HT-29 (cell line): ENCODE measurements at places on chromosomes 7 and 10. TPM values are rescaled to one million over a fixed set of nuclear protein-coding genes. Genes with fewer than 3 reads are reported as not detected.

DNA sequence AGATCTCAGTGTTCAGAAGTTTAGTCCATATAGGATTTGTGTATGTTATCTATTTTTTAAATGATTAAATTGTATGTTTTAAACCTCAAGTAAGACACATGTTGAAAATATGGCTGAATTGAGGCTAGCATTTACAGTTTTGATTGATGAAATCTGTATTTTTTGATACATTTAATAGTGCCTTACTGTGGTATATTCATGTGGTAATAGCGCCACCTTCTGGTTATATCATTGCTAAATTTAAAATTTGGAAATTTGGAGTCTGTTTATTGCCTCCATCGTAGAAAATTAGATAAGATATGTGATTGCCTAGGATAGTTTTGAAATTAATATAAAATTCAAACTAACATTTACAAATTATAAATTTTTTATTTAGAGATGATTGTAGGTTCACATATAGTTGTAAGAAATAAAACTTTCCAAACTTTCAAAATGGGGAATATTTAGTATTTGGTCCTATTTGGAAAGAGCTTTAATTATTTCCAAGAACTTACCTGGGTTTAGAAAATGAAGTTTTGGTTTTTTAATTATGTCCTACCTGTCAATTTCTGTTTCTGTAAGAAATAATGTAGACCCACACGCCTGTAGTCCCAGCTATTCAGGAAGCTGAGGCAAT is 19.1 kb upstream of the ARMS2 start:
- DNase-seq, result peak; percentile 72

- no peak for DNase-seq
Measured at GRCh38 chr10:122740640-122741039, 41.0 kb upstream of the C10orf120 start.

DNA sequence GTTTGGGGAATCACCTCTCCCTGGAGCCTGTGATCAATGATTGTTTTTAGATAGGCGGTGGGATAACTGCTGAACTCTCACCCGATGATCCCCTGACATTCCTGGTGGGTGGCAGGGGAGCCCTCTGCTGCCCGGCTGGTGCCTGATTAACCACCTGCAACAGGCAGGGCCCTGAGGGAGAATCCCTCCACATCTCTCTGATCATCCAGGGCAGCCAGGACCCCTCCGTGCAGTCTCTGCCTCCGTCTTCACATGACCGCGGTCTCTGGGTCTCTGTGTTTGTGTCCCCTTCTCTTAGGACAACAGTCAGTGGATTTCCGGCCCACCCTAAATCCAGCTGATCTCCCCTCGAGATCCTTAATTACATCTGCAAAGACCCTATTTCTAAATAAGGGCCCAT is 17.4 kb downstream of the CALML5 start:
- DNase-seq, result no peak

- peak; percentile 75 for DNase-seq
Measured at GRCh38 chr10:117005026-117005526, at the start of gene SHTN1. Gene SHTN1, minus strand, starts transcription at chr10:117005187. Its CDS starts 108 bp downstream, at chr10:117005079.

DNA sequence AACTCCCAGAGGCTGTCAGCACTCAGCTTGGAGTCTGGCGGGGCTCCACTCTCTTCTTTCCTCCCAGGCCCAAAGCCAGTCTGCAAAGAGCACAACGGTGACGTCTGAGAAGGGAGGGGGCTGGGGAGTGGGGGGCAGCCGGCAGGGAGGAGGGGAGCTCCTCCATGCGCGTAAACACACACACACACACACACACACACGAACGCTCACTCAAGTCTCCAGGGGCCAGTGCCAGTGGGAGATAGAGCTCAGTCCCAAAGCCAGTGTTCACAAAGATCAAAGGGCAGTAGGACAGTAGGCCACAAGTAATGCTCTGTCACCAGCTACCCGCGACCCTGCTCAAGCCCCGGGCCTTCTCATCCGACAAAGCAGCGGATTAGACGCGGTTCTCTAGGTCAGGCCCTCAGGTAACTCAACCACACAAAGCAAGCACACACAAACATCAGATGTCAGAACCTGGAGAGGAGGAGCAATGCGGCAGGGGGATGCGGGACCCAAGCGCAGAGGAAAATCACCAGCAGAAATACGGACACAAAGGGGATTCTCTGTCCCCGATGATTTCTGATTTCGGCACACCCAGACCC is 19.9 kb downstream of the TCAF1 start:
- DNase-seq, result no peak

GRCh38 chr10:121495719-121496118 is 102.5 kb downstream of the FGFR2 start:
- no peak for DNase-seq

- no peak for DNase-seq
Measured at GRCh38 chr7:28107960-28108359, 72.6 kb downstream of the JAZF1 start.

DNA sequence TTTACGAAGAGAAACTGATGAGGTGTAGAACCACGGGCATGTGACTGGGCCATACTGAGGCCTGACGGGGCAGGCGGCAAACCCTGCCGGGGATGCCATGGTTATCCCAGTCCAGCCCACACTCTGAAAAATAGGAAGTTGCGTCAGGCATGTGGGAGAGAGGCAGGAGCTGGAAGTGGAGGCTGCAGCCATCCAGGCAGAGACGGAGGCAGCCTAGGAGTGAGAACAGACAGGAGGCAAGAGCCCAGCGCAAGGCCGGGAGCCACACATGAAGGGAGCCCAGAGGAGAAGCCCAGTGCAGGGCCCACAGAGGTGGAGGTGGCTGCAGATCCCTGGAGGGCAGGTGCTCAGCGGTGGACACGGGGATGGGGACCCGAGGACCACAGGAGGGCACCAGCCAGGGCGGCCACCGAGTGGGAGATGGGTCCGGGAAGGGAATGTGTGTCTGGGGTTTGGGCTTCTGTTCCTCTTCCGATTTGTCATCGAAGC is 175.2 kb upstream of the PPP2R2D start:
- DNase-seq, result no peak

- no peak for DNase-seq
Measured at GRCh38 chr7:45570797-45571196, 3.4 kb upstream of the ADCY1 start.

DNA sequence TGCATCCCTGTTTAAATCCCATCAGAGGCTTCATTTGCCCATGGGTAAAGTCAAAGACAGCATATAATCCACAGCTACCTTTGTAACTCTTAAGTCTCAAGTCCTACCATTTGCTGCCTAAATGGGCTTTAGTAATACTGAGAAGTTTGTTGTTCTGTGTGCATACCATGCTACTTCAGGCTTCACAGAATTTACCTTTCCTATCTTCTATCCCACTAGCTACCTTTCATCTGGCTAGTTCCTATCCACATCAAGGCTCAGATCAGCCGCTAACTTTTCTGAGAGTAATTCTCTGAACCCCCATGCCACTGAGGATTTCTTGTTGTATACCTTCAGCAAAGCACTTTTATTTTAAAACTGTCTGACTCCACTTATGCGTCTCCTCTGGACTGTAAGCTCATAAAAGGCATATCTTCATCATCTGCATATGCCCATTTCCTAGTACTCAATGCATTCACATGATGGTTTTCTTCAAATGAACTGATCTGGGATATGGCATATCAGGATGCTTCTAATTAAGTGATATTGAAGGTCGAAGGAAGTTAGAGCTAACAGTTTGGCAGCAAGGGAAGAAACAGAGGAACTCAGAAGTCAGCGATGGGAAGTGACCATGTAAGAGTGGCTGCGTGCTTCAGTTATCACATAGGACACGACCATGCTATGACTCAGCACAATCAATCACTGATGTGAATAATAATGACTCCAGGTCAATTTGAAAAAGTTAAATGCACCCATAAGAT is 283.9 kb upstream of the DKK1 start:
- DNase-seq, result no peak

- DNase-seq, result peak; percentile 86
Measured at GRCh38 chr7:2709553-2710285, 21.7 kb downstream of the AMZ1 start.

Gene MSMB
- not detected in 2 replicates for total RNA-seq

Gene AMPH
- total RNA-seq, result not detected in 2 replicates

Gene KCND2
- not detected in 2 replicates for total RNA-seq

Gene PDGFA
- total RNA-seq, result 15.8 and 17.3 TPM in 2 replicates
